ENCODE measurements at places on chromosomes 1 and 21. TPM values are rescaled to one million over a fixed set of nuclear protein-coding genes. Genes with fewer than 3 reads are reported as not detected.

Gene FCRLB
- 2.8 TPM for total RNA-seq

Gene NBPF10
- 3.2 TPM for total RNA-seq

Gene FCRL6
- total RNA-seq: 2.3 TPM

Gene UTS2
- not detected for total RNA-seq

GRCh38 chr1:23282957-23283356 lies 61.1 kb downstream of the HNRNPR start:
- no peak overlapping the region for H3K4me3 ChIP-seq
- peaks cover 25% of the 10 kb centered on the region for H3K4me1 ChIP-seq
- H3K36me3 ChIP-seq: peaks cover 45% of the 10 kb centered on the region
- no peak for DNase-seq

DNA sequence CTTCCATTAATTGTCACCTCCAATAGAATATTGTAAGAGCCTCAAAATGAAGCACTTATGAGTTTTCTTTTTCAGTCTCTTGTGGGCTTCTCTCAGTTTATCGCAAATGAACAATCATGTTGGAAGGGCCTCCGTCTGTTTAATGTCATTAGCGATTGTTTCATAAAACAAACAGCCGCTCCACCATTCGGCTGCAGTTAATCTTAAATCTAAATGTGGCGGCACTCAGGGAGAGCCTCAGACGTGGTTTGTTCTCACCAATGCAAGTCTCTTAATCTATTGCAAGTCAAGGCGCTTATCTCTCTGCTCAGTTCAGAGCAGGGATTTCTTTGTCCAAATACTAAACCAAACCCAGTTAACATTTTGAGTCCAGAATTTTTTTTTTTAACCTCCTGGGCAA lies 34.9 kb upstream of the ESRRG start:
- H3K27ac ChIP-seq: no peak overlapping the region
- no peaks in the 10 kb centered on the region for H3K36me3 ChIP-seq
- H3K4me3 ChIP-seq: no peak overlapping the region
- H3K27me3 ChIP-seq: no peaks in the 10 kb centered on the region

DNA sequence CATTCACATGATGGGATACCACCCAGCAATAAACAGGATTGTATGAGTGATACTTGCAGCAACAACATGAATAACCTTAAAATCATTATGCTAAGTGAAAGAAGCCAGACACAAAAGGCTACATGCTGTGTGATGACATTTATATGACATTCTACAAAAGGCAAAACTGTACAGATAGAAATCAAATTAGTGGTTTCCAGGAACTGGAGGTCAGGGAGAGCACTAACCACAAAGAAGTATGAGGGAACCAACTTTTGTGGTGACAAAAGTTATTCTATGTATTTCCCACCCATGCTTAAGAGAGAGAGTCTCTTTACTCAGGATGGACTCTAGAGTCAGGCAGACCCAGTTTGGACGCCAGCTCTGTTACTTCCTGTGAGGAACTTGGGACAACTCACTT lies 364.5 kb upstream of the DAB1 start:
- H3K36me3 ChIP-seq: no peaks in the 10 kb centered on the region
- no peak overlapping the region for H3K27ac ChIP-seq
- H3K4me1 ChIP-seq: no peaks in the 10 kb centered on the region
- no peaks in the 10 kb centered on the region for H3K27me3 ChIP-seq
- no peak for DNase-seq
- H3K4me3 ChIP-seq: no peak overlapping the region

- no peak overlapping the region for H3K4me3 ChIP-seq
- H3K4me1 ChIP-seq: peaks cover 18% of the 10 kb centered on the region
- H3K36me3 ChIP-seq: no peaks in the 10 kb centered on the region
These were observed 96.9 kb downstream of the NEK7 start for GRCh38 chr1:198253668-198254067.

- no peak overlapping the region for H3K27ac ChIP-seq
- DNase-seq: no peak
- H3K36me3 ChIP-seq: no peaks in the 10 kb centered on the region
- H3K4me3 ChIP-seq: peak overlapping the region; percentile 27
- peaks cover 8% of the 10 kb centered on the region for H3K4me1 ChIP-seq
These were observed 306.2 kb downstream of the TTLL7 start for GRCh38 chr1:83692524-83693381.

- no peak overlapping the region for H3K4me3 ChIP-seq
- H3K27me3 ChIP-seq: no peaks in the 10 kb centered on the region
- H3K36me3 ChIP-seq: no peaks in the 10 kb centered on the region
- H3K27ac ChIP-seq: peak overlapping the region; percentile 18
These were observed 20.5 kb upstream of the TRABD2B start for GRCh38 chr1:48017716-48018115.

DNA sequence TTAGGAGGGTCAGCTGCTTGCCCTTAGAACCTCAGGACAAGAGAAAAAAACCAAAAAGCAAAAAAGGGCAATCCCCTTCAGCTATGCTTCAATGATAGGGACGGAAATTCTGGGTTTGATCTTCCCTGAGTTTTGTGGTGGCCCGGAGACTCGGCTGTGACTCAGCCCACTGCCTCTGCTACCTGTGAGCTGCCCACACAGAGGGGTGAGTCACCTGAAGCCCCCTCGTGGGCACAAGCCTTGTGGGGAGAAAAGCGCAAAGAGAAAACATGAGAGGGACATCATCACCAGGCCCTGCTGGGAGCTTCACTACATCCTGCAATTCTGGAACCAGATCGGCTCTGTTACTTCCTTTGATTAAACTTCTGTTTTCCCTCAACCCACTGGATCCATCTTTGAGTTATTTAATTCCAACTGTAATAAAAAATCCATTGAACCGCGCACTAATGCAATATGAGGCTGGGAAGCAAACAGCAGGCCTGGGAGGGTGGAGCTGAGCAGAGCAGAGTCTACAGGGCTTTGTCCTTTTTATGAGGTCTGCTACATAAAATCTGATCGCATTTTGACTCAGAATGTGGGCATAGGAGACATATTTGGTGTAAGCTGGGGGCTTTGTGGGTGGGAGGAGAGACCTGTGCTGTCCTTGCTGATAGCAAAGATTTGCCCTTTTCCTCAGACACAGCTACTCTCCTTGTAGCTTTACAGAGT lies 58.7 kb upstream of the STUM start:
- no peak overlapping the region for H3K4me3 ChIP-seq
- no peaks in the 10 kb centered on the region for H3K27me3 ChIP-seq
- no peak for DNase-seq
- H3K4me1 ChIP-seq: no peaks in the 10 kb centered on the region
- H3K27ac ChIP-seq: no peak overlapping the region

DNA sequence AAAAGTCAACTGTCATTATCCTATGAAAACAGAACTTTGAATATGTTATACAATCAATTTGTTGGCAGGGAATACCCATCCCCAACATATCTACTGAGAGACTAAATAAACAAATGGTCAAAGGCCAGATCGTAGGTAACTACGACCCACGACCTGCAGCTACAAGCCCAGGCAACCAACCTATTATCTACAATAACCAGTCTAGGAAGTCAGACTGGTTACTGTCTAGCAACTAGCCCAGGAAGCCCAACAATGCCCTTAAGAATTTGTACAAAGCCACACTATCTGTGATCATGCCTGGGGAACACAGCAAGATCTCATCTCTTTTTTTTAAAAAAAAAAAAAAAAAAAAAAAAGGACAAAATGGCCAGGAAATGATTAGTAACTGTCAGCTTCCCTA lies 58.7 kb downstream of the SMYD3 start:
- no peaks in the 10 kb centered on the region for H3K36me3 ChIP-seq
- H3K27me3 ChIP-seq: no peaks in the 10 kb centered on the region
- H3K4me3 ChIP-seq: no peak overlapping the region
- no peak overlapping the region for H3K27ac ChIP-seq
- H3K4me1 ChIP-seq: peaks cover 8% of the 10 kb centered on the region

- H3K4me1 ChIP-seq: no peaks in the 10 kb centered on the region
- H3K36me3 ChIP-seq: no peaks in the 10 kb centered on the region
- no peaks in the 10 kb centered on the region for H3K27me3 ChIP-seq
These were observed 32.1 kb upstream of the TTC34 start for GRCh38 chr1:2833454-2834145.

DNA sequence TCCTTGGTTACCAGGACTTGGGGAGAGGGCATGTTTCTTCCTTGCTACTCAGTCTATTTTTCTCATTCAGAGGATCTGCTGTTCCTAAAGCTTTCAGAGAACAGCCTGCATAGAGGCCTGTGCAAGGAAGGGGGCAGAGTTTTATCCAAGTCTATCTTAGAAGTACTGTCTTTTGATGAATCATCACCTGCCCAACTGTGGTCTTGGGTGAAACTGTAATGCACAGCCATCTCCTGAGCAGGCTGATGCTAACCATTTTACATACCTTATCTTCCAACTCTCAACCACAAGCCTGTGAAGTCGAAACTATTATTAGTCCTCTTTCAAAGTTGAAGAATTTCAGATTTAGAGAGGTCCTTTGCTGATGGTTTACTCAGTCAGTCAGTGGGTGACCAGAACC lies 368.0 kb downstream of the HHAT start:
- no peak overlapping the region for H3K4me3 ChIP-seq
- H3K27me3 ChIP-seq: no peaks in the 10 kb centered on the region
- H3K27ac ChIP-seq: no peak overlapping the region
- no peak for DNase-seq
- no peaks in the 10 kb centered on the region for H3K36me3 ChIP-seq

DNA sequence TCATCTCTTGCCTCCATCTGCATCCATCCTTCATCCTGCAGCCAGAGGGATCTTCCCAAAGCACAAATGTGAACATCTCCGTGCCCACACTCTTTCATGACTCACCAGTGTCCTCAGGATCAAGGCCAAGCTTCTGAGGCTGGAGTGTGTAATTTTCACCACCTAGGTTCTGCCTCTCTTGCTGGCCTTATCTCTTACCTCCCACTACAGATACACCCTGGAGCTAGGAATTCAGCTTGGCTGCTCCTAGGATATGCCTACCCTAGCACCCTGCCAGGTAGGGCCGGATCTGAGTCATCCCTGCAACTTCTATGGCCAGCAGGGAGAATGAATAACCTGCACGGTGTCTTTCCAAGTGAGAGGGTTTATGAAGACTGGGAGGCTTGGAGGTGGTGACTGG lies 208.7 kb upstream of the CSF3R start:
- H3K4me1 ChIP-seq: no peaks in the 10 kb centered on the region
- DNase-seq: no peak
- H3K4me3 ChIP-seq: no peak overlapping the region
- H3K27me3 ChIP-seq: peaks cover 36% of the 10 kb centered on the region

DNA sequence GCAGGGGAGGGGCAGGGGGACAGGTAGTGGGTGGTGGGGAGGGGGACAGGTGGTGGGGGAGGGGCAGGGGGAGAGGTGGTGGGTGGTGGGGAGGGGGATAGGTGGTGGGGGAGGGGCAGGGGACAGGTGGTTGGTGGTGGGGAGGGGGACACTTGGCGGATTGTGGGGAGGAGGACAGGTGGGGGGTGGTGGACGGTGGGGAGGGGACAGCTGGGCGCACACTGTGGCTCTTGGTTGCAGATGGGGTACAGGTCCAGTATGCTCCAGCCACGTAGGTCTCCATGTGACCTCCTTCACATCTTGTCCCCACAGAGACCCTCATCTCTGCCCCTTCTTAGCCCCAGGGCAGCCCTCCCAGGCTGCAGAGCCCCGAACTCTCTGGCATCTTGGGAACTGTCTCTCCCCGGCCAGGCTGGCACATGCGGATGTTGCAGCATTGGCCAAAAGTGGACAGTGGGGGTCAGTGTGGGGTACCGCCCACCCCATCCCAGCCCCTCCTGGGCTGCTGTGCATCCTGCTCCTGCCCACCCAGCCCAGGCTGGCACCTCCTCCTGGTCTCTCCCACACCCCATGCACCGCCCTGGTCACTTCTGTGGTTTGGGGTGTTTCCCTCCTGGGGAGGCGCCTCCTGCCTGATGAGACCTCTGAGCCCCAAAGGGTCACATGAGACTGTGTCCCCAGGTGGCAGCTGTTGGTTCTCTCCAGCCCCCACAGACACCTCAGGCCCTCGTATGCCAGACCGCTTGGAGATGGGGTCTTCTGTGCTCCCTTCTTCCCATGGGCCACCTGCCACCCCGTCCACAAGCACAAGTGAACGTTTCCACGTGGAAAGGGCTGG lies 7.6 kb upstream of the SLC19A1 start:
- peaks cover 22% of the 10 kb centered on the region for H3K4me1 ChIP-seq
- H3K36me3 ChIP-seq: no peaks in the 10 kb centered on the region
- peak overlapping the region; percentile 67 for H3K27ac ChIP-seq
- H3K4me3 ChIP-seq: no peak overlapping the region
- H3K27me3 ChIP-seq: no peaks in the 10 kb centered on the region
- peak; percentile 60 for DNase-seq

DNA sequence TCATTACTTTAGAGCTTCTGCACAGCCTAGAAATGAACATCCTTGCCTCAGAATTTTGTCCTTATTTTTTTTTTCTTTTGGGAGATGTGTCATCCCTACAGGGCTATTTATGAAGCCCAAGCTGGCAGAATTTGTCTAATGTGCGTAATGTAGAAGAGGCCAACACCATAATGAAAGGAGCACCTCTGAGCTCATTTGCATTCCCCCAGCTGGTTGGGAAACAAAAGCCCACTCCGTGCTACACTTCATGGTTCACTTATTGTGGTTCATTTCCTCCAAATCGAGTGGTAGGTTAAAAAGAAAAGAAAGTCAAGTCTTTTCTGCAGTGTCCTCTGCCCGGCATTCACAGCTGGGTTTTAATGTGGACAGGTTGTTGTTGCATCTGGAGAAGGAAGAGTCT lies 73.5 kb downstream of the KAZN start:
- H3K27me3 ChIP-seq: no peaks in the 10 kb centered on the region
- H3K4me1 ChIP-seq: no peaks in the 10 kb centered on the region
- no peak overlapping the region for H3K4me3 ChIP-seq
- no peak overlapping the region for H3K27ac ChIP-seq
- H3K36me3 ChIP-seq: no peaks in the 10 kb centered on the region

- H3K4me3 ChIP-seq: no peak overlapping the region
- DNase-seq: peak; percentile 45
- H3K27ac ChIP-seq: no peak overlapping the region
These were observed 9.3 kb downstream of the KIF21B start for GRCh38 chr1:201013991-201014815.

DNA sequence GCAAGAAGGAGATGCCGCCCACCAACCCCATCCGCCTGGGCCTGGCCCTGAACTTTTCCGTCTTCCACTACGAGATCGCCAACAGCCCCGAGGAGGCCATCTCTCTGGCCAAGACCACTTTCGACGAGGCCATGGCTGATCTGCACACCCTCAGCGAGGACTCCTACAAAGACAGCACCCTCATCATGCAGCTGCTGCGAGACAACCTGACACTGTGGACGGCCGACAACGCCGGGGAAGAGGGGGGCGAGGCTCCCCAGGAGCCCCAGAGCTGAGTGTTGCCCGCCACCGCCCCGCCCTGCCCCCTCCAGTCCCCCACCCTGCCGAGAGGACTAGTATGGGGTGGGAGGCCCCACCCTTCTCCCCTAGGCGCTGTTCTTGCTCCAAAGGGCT lies 732 bp downstream of the SFN start:
- H3K36me3 ChIP-seq: no peaks in the 10 kb centered on the region
- H3K27me3 ChIP-seq: no peaks in the 10 kb centered on the region
- H3K4me3 ChIP-seq: peak overlapping the region; percentile 79
- H3K4me1 ChIP-seq: peaks cover 27% of the 10 kb centered on the region
- peak overlapping the region; percentile 99 for H3K27ac ChIP-seq

DNA sequence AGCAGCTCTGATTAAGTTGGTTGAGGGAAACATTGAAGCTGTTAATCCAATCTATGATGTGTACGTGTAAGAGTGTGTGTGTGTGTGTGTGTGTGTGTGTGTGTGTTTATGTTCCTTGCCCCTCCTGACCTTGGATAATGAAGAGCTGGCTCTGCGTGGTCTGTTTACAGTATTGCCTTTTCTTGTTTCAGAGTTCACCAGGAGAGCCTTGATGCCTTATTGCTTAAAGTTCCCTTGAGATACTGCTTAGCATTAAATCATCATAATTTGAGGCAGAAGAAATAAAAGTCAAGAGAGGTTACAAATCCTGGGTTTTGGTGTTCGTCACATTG lies 36.4 kb downstream of the CAPN8 start:
- H3K27ac ChIP-seq: no peak overlapping the region
- DNase-seq: no peak
- H3K27me3 ChIP-seq: no peaks in the 10 kb centered on the region

Data from lower lobe of right lung (tissue), 2 donors.